ENCODE measurements at places on chromosomes 2 and 18. TPM values are rescaled to one million over a fixed set of nuclear protein-coding genes. Genes with fewer than 3 reads are reported as not detected.

DNA sequence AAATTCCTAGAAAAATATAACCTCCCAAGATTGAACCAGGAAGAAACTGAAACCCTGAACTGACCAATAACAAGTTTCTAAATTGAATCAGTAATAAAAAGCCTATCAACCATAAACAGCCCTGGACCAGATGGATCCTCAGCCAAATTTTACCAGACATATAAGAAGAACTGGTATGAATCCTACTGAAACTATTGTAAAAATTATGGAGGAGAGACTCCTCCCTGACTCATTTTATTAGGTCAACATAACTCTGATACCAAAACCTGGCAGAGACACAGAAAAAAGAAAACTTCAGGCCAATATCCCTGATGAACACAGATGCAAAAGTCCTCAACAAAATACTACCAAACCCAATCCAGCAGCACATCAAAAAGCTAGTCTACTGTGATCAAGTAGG, 11.3 kb downstream of the NT5C1B start:
- DNase-seq: no peak

- peak; percentile 49 for DNase-seq
Observed at GRCh38 chr2:232689152-232689910, 7.8 kb upstream of the GIGYF2 start.

Gene WNT10A
- total RNA-seq: not detected

GRCh38 chr2:146597291-146597690, 1247.5 kb upstream of the ACVR2A start:
- no peak for DNase-seq

GRCh38 chr18:45464619-45465018, 150.7 kb upstream of the SLC14A2 start:
- DNase-seq: no peak

Gene DHX57
- total RNA-seq: 54.6 TPM

DNA sequence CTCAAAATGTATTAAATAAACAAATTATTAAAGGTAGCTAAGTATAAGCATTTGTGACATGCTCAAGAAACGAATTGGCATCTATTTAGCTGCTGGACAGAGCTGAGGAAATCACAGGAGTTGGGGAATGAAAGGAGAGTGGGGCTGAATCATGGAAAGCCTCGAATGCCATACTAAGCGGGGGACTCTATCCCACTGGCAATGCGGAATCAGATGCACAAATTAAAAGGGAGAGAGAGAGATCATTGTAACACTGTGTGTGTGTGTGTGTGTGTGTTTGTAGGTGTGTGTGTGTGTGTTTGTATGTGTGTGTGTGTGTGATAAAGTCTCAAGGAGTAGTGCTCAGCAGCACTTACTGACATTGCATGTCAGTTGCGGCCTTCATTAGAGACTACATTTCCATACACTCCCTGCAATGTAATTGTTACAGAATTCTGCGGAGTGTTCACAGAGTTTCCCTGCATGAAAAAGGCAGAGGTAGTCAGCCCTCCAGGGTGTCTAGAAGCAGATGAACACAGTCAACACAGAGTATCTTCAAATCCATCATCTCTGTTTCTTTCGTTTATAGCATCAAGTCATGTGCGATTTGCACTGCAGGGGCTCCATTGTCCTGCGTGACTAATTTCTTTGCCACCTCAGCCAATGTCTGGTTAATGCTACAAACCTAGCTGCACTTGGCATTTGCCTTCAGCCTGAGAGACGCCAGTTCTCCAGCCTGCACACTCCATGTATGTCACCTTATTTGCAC, 111.7 kb upstream of the CYRIA start:
- no peak for DNase-seq
